ENCODE measurements at places on chromosomes 5 and 9.

DNA sequence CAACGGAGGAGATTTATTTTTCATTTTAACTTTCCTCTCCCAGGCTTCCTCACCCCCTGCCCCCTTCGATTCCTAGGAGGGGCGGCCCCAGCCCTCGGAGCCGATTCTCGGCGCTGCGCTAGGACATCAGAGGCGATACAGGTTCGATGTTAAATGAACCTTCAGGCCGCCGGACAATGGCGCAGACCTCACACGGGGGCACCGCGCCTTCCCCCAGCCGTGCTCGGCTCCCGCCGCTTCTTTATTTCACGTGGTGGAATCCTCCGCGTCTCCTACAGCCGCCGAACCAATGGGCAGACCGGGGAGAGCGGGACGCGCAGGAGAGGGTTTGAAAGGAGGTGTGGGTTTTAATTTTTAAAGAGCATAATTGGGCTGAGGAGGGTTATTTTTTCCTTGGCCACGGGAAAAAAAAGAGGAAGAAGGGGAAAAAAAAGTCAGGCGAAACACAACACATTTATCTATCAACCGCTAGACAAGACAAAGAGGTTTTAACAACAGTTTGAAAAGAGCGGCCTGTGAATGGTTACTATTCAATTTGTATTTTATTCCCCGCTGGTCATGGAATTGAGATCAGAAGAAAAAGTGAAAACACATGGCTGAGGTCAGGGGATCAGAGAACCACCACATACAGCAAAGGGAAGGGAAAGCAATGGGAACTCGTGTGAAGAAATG is 126.8 kb downstream of the TMEM174 start:
- no peak for DNase-seq

DNA sequence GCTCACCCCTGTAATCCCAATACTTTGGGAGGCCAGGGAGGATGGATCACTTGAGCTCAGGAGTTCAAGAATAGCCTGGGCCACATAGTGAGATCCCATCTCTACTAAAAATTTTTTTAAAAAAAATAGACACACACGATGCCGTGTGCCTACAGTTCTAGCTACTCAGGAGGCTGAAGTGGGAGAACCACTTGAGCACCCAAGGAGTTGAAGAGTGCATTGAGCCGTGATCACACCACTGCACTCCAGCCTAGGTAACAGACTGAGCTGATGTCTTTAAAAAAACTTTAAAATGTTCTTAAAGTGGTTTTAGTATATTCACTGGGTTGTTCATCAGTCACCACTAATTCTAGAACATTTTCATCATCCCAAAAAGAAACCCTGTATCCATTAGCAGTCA is 51.9 kb upstream of the RNF38 start:
- no peak for DNase-seq

- DNase-seq = no peak
Observed at GRCh38 chr9:125970340-125970739, 223.2 kb downstream of the PBX3 start.

GRCh38 chr5:2201011-2201410 is 318.3 kb upstream of the IRX4 start:
- DNase-seq = no peak

DNA sequence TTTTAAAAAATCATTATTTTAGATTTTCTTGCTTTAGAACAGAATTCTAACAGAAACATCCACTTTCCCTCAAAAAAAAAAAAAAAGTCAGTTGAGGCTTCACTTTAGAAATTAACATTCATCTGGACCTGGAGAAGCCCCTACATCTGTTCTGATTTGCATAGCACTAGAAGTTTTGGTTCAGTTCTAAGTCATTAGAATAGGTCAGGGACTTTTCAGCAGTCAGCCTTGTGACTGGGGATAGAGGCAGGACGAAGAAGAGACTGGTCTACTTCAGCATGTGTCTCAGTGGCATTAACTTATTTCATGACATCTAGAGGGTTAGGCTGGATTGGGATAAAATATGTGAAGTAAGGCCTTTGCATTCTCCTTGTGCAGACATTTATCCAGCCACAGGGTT is 215.8 kb upstream of the DAB2 start:
- no peak for DNase-seq

DNA sequence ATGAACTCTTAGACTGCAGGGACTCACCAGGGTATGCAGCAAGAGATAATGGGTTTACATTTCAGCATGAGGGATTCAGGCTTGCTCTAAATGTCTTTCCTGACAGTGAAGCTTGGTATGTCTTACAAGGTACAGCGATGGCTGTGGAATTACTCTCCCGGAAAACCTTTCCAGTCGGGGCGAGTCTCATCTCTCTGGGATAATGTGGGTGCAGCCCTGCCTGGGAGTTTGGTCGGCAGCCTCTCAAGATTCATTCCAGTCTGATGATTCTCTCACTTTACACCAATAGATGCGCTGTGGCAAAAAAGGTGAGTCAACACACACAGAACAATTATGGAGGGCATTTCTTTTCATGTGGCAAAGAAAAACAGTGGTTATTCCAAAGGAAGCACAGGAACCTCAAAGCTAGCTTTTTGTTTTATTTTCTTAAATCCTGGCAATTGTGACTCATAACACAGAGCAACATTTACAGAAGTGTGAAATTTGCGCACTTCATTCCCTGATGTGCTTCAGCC is 190.3 kb downstream of the DCP2 start:
- DNase-seq = no peak
